ENCODE measurements at places on chromosomes 3 and 15.

- no peak for DNase-seq
These were observed 21.4 kb downstream of the HDAC11 start for GRCh38 chr3:13501521-13501920.

GRCh38 chr3:73409138-73409763 is 215.5 kb downstream of the PDZRN3 start:
- DNase-seq = no peak

DNA sequence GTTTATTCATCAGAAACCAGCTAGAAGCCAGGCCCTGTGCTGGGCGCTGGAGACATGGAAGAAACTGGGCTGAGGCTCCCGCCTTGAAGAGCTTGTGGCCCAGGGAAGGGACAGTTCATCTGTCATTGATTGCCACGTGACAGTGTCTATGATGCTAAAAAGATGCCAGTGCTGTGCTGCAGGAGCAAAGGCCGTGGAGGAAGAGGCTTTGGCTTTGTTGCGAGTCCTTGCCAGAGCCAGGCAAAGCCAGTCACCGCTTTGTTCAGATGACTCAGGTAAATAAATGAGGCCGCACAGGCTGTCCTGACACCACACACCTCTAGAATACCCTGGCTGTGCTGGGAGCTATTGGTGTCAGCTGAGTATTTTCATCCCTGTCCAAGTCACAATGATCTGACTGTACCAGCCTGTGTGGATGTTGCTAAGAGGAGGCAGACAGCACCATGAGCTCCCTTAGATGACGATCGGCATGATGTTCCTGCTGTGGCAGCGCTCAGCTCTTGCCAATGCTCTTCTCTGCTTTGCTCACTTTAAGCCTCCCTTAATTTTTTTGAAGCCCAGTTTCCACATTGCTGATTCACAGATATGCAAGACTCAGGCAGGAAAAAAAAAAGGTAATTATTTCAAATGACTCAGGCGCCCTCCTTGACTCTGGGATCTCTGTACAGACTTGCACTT is 77.5 kb downstream of the CCNL1 start:
- no peak for DNase-seq

- peak; percentile 40 for DNase-seq
These were observed 40.4 kb downstream of the WHAMM start for GRCh38 chr15:82849556-82850512.

Measured in activated gamma-delta T cell treated with Interleukin-2 at 50 U/mL for 16 hours (primary cell).